MG63 (cell line): ENCODE measurements at places on chromosomes 7 and 10. TPM values are rescaled to one million over a fixed set of nuclear protein-coding genes. Genes with fewer than 3 reads are reported as not detected.

FAM25C gene
- total RNA-seq = 4.6 TPM in 1 of 2 replicates, not detected in the other

GRCh38 chr7:73341877-73342276, 13.9 kb downstream of the FKBP6 start:
- DNase-seq = no peak

- no peak for DNase-seq
Observed at GRCh38 chr7:77475181-77475580, 59.0 kb upstream of the GSAP start.

ZFYVE27 gene
- 9.2 and 18.2 TPM in 2 replicates for total RNA-seq

ATP6V0A4 gene
- not detected in 2 replicates for total RNA-seq
